ENCODE measurements at places on chromosomes 2 and 18.

DNA sequence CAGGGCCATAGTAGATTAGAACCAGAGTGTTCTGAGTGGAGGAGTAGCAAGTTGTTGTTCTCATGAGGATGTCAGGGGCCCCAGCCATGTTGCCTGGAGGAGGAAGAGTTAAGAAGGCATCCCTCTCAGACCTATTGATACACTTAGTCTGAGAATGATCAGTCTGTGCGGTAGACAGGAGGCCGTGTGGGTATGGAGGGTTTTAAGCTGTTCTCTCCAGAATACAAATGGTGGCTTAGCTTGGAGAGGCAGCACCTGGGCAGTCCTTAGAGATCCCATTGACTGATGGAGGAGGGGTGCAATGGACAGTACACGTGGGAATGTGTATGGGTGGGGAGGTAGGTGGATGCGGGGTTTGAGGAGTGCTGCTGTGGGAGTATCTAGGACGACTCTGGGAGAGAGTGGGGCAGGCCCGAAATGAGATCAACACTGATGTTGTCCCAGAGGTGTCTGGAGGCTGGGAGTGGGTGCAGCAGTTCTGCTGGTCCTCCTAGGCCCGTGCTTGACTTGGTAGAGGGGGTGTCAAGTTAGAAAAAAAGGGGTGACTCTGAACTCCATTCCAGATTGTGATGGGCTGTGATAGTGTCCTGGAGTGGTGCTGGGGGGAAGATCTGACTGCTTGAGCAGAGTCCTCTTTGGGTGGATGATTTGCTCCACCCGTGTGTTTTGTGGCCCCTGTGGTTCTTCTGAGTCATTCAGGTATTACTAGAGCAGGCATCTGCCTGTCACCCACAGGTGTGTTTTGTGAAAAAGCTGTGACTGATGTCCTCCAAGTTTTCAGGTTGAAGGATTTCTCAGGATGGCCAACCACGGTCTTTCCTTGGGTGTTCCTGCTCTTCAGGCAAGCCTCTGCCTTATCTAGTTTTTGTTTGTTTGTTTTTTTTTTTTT is 44.7 kb downstream of the C2orf42 start:
- DNase-seq, result no peak

DNA sequence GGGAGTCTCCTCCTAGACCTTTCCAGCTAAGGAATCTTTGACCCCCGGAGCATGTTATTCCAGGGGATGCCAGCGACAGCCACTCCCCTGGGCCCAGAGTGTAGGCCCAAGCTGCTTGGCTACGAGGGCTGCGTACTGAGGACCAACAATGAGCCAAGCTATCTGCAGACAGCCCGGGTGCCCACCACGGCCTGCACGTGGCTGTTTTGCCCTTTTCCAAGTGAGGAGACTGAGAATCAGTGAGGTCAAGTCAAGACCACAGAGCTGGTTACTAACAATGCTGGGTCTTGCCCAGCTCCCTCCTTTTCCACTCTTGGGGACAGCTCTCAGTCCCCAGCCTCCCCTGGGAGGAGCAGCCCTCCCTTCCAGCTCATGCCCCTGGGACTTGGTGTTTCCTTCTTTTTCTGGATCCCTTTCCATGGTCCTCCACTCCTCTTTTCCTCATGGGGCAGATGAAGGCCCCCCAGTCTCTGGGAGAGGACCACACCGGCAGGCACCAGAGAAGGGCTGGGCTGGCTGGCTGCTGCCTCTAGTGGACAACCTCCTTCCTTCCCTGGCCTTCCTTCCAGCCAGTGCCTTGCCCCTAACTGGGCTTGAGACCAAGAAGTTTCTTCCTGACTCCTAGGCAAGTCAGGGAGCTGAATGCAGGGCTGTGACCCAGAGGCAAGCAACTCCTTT is 550 bp upstream of the MALL start:
- no peak for DNase-seq

DNA sequence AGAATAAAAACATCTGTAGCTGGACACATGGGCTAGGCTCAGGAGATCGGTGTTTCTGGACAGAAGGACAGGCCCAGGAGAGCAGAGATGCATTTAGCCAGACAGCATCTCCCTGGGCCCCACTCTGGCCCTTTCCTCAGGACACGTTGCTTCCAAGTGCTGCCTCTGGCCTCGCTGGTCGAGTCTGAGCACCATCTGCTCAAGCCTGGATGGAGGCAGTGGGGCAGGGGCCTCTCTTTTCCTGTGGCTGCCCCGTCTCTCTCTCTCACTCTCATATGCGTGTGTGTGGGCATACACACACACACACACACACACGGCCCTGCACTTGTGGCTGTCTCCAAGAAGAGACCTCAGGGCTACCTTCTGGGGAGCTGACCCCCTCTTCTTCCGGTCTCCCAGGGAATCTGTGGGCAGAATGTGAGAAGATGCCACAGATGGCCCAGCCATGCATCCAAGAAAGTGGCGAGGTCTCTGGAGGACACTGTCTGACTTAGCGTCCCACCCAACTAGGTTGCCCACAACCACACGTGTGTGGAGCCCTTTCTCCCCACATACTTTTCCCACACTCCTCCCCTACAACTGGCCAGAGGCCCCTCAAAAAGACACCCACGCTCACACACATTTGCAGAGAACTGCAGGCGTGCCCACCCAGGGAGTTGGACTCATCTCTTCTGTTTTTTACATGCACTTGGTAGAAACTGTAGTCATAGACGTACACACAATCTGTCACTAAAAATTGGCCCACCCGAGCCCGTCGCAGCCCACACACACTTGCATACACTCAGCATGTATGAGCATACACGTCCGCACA is 19.9 kb downstream of the CELF4 start:
- no peak for DNase-seq

DNA sequence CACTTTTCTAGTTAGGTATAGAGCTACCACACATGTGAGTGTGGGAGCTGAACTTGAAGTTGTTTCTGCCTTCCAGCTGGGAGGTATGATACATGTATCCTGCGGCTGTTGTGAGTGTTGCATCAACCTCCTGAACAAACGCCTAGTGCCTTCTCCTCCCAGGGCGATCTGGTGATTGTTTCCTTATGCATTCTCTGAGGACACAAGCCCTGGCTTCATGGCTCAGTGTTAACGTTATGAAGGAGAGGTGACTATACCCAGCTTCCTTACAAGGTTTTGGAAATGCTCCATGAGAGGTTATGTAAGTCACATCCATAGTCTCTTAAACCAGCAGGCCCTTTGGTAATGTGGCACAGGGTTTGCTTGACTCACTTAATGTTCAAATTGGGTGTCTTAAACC is 64.9 kb downstream of the SPRED2 start:
- peak; percentile 67 for DNase-seq

- DNase-seq, result peak; percentile 8
Observed at GRCh38 chr2:191165176-191165643, 14.4 kb upstream of the STAT4 start.

GRCh38 chr2:156005531-156005930 is 327.0 kb downstream of the NR4A2 start:
- no peak for DNase-seq

GRCh38 chr2:184875212-184875611 is 276.9 kb downstream of the ZNF804A start:
- DNase-seq, result no peak

- DNase-seq, result no peak
Observed at GRCh38 chr2:215571689-215572088, 135.8 kb upstream of the FN1 start.

GRCh38 chr2:230984393-230985220 is 11.3 kb upstream of the SPATA3 start:
- no peak for DNase-seq

DNA sequence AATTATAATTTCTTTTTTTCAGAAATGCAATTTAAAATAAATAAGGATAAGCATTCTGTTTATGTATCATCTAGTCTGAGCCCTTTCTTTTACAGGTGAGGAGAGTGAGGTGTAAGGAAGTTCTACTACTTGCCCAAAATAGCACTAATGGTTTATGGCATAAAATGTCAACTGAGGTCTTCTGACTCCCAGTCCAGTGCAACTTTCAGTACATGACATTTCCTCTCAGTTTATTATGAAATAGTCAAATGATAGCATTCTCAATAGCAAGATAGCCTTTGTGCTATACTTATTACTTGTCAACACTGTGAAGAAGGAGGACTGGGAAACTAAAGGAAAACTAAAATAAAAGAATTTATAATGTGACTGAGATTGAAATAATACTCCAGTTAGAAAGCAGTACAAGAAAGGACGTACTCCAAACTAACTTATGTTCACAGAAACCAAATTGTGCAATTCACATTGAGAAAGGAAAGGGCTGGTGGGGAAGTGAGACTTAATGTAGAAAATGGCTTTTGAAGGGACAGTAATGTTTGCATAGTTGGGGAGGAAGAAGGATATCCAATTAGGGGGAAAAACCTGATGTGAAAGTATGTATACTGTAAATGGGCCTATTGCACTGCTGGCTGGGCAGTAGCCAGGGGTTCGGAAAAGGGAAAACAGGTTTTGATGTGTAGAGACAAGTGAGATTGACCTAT is 166.7 kb upstream of the ZEB2 start:
- DNase-seq, result peak; percentile 83

GRCh38 chr2:236282406-236282805 is 18.2 kb upstream of the ASB18 start:
- no peak for DNase-seq

GRCh38 chr2:240624011-240624949 is 1.0 kb upstream of the GPR35 start:
- DNase-seq, result peak; percentile 75

- no peak for DNase-seq
Observed at GRCh38 chr2:232493701-232494474, 6.3 kb upstream of the ECEL1 start.

DNA sequence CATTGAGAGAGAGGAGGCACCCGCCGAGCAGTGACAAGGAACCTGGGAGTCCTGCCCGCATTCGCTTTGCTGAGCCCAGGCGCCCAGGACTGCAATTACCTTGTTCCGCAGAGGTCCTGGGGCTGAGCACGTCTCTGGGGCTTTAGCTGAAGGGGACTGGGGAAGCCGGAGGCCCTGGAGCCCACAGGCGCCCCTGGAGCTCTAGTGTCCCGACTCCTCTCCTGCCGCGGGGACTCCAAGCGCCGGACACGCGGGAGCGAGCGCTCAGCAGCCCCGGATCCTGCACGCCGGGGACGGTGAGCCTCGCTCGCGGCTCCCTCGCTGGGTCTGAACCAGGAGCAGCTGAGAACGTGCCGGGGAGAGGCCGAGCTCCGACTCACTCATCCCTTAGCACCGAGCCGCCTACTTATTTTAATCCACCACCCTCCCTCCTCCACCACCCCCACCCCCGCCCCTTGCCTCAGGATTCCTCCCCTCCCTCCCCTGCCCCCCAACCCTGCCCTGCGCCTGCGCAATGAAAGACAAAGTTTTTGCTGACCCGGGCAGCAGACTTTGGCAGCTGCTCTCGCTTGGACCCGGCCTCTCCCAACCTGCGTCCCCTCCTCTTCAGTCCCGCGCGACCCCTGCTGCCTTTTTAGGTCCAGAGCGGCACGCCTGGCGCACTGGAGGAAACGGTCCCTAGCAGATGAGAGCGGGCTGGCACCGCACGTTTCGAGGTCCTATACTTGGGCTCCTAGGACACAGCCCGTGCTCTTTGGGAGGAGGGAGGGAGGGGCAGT is at the start of gene OSR1:
Gene OSR1 (minus strand): TSS at position 382 of the 779 bp plus-strand sequence. CDS start 4,818 bp downstream, outside the sequence.
- no peak for DNase-seq

DNA sequence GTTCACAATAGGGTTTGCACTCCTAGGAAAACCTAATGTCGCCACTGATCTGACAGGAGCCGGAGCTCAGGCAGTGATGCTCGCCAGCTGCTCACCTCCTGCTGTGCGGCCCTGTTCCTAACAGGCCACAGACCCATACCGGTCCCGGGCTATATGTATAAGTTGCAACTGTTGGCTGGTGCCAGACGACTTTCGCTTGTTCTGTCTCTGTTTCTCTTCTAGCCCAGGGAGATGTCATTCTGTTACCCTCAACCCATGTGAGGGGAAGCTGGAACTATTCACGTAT is 170.3 kb downstream of the BCL2 start:
- DNase-seq, result no peak

- no peak for DNase-seq
Observed at GRCh38 chr2:375270-375955, 87.5 kb upstream of the ALKAL2 start.

GRCh38 chr18:22523481-22523880 is 105.8 kb upstream of the CTAGE1 start:
- DNase-seq, result no peak

DNA sequence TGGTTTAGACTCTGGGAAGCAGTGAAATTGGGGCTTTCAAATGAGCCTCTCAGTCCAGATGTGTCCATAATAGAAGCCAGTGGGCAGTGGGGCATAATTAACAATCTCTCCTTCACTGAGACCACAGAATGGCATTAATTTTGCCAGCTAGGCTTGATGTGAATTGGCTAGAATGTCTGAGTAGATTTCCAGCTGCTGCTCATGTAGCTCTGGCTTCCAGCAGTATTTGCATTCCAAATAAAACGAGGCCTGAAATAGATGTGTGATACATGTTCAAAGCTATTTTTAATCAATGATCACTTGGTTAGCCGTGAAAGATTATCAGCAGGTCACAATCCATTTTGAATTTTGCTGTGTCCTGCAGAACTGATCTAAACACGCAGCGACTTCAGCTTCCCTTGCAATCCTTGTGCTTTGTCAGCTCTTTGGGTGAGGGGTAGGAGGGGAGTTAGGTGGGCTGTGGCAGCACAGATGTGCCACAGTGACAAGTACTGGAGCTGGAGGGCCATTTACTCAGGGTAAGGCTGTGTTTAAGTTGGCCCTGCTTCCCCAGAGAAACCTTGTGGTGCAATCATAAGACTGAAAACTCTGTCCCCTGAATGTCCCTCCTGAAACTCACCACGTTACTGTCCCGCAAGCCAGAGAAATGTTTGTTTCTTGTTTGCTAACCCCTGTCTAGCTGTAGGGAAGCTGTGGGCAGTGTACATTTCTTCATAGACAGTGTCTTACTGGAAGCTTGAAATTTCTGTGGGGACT is 56.9 kb upstream of the TMEM178A start:
- no peak for DNase-seq

DNA sequence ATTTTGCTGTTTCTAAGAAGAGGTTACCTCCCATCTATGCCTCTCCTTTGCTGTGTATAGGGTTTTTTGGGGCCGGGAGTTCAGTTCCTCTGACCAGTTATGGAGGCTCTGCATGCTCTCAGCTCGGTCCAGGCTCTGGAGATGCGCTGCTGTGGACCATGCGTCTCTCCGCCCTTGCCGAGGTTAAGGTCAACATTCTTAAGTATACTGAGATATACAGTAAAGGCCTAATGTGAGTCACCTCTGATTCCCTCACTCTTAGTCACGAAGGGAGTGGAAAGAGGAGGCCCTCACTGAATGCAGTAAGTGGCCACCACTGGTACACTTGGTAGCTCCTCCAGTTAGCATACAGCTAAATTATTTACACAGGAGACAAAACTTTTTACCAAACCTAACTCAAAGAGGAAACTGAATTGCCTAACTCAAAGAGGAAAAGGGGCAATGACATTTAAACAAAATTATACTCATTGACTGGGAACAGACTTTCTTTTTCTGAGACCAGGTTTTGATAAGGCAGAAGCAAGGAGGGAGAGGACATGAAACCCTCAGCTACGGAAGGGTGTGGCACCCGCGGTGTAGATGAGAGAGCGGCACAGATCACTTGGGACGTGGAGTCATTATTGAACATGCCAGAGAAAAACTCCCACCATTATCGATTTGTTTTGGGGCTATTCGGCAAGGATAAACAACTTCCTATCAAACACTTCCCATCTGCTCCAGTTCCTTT is 98.7 kb downstream of the COPS8 start:
- DNase-seq, result no peak

GRCh38 chr2:69375494-69376353 is 11.3 kb downstream of the GFPT1 start:
- DNase-seq, result peak; percentile 38

- no peak for DNase-seq
Observed at GRCh38 chr2:147577323-147577997, 267.4 kb upstream of the ACVR2A start.

- DNase-seq, result no peak
Observed at GRCh38 chr18:68494802-68495581, 219.9 kb downstream of the TMX3 start.

Data from CD14-positive monocyte (primary cell).